ENCODE measurements at places on chromosomes 5 and 9.

DNA sequence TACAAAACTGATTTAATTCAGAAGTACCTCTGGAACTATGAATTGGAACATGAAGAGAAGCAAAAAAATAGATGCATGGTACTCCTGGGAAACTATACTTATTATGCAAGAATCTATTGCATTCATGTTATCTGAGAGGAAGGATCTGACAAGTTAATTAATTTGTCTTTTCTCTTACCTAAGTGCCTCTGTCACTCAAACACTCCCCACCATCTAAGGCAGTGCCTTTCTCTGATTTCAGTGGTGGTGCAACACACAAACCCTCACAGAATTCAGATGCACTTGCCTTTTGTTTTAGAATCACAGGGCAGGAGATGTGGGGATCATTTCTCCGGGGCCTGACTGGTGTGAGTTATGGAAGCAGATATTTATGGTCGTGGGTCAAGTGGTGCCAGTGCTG lies 52.5 kb upstream of the C9orf72 start:
- no peak for DNase-seq

DNA sequence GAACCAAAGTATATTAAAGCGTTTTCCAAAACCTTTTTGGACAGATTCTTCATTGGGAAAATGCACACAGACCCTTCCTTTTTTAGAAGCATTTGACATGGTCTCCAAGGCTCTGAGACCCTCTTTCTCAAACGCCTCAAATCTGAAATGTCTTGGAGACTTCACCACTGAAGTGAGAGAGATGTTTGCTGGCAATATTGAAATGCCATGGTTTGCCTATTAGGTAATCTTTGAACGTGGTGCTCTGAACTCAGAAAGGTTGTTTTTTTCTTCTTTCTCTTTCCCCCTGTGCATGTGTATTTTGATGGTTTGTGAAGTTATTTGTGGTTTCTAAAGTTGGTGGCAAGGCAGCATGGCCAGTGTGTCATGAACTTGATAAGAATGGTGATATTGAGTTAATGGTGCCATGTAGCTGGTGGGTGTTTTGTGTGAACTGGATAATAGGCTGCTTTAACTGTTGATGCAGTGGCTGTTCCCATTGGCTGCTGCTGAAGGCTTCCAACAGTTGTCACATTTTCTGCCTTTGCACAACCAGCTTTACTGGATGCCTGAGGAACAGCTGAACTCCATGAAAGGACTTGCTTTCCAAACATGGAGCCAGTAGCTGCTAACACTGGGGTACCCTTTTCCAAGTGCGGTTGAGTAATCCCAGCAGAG lies 1.7 kb downstream of the PALM2AKAP2 start:
- DNase-seq = no peak

DNA sequence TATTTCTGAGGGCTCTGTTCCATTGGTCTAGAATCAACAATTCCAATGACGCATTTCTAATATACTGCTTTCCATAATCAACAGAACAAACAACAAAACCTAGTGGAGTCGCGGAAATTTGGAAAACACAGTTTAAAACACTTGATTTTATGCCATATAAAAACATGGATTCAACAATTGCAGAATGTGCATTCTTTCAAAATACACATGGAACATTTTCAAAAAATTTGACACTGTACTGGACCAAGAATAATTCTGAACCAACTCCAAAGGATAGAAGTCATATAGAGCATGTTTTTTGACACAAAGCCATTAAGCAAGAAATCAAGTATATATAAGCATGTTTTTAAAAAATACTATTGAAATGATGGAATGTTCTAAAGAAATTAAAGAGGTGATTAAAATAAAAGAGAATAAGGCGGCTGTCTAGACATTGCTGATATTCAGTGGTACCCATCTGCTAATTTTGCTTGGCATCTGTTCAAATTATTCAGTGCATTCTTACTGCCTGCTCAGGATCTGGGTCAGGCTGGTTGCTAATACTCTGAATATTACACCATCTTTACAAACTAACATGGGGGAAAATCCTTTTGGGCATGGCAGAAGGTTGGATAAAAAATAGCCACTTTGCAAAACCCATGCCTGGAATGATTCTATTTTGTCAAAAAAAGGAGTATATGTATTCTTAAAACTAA lies 221.3 kb downstream of the NPR3 start:
- no peak for DNase-seq

DNA sequence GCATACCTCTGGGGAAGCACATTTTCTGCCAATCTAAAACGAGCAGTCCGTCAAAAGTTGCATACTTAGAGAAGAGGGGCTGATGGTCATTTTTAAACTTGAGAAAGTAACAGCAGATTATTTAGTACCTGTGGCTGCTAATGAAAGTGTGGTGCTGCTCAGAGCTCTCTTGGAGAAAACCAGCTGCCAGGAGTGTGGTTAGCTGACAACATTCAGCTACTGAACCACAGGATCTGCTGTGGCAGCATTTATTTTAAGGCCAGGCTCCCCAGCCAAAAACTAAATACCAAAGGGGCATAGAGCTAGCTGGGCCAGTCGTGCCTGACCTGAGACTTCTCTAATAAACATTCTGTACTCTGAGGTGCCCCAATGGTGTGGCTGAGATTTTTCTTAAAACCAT lies 203.6 kb downstream of the EDIL3 start:
- DNase-seq = no peak

DNA sequence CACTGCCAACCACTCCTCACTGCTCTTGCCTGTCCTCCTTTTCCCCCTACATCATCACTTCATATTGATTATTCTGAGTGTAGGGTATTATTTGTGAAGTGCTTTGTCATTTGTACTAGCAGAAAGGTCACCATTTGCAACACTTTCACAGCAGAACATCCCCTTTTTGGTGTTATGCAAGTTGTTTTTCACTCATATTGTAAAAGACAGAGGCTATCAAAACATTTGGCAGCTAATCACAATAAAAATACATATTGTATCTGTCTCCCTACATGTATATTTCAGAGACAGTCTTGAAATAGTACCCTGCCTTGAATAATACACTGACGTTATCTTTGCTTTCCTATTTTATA lies 82.3 kb downstream of the ANXA1 start:
- no peak for DNase-seq

GRCh38 chr9:19699756-19700155 lies 89.1 kb downstream of the SLC24A2 start:
- DNase-seq = no peak

DNA sequence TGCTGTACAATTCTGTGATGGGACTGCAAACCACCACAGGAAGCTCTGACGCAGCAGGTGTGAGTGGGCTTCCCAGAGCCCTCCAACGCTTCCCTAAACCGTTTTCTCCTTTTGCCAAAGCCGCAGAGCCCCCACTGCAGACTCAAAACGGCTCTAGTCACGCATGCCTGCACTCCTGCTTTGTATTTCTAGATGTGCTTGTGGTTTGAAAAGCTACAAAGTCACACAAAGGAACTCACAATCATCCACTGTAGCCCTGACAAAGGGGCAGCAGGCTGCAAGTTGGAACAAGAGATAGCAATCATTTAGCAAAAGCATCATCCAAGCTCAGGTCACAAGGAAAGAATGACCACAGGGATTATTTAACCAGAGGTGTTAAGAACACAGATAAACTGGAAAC lies 79.3 kb downstream of the PTPN3 start:
- no peak for DNase-seq

Data from RWPE1 (cell line).